GM12878 (cell line): ENCODE measurements at places on chromosomes 16 and 17. TPM values are rescaled to one million over a fixed set of nuclear protein-coding genes. Genes with fewer than 3 reads are reported as not detected.

- no peak overlapping the region for H3K27ac ChIP-seq
- H3K27me3 ChIP-seq = no peaks in the 10 kb centered on the region
- H3K4me1 ChIP-seq = no peaks in the 10 kb centered on the region
- no peaks in the 10 kb centered on the region for H3K36me3 ChIP-seq
- no peak for DNase-seq
Observed at GRCh38 chr17:73532421-73532901, 111.8 kb downstream of the SDK2 start.

Gene DRC3
- total RNA-seq = not detected in 2 replicates

DNA sequence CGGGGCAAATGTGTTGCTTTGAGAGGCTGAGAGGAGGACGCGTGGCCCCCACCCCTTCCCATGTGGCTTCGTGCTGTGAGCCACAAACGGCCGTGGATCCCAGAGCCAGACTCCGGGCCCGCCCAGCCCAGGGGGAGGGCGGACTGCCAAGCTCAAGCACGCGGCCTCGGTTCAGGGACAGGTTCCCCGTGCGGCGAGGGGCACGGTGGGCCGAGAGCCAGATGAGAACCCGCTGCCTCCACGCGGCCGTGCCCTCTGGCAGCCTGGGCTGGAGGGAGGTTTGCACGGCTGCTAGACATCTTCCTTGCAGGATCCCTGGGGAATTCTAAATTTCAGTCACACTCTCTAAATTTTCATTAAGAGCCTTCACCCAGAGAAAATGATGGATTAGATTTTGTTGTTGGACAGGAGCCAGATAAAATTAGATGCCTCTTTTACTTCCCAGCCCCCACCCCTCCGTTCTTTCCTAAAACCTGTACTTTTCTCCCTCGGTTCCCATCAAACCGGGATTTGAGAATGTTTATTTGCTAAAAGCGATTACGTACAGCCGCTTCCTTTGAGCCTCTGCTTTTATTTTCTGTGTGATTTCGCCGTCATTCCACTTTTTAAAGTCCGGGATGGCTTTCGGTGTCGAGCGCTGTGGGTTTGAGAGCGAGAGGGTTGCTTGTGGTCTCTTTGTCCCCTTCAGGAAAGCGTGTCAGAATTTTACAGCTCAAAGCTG lies 25.0 kb upstream of the GNG13 start:
- no peaks in the 10 kb centered on the region for H3K27me3 ChIP-seq
- no peak overlapping the region for H3K4me3 ChIP-seq
- H3K36me3 ChIP-seq = no peaks in the 10 kb centered on the region

DNA sequence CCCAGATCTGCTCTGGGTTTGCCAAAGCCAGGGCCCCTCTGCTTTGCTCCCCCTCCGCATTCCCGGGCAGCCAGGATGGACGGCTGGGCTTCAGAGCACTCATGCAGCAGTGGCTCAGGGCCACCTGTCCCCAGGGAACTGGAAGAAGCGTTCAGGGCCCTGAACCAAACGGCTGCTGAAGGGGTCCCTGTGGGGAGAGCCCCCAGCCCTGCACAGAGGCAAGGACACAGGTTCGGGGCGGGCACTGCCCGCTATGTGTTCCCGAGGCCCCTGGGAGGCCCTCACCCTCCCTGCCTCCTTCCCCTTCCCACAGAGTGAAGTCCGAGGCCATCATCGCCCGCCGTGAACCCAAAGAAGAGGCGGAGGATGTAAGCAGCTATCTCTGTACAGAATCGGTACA lies 10.4 kb downstream of the NME3 start:
- DNase-seq = no peak
- H3K36me3 ChIP-seq = no peaks in the 10 kb centered on the region; the same call in 1 of the 2 replicates
- H3K27ac ChIP-seq = no peak overlapping the region
- H3K27me3 ChIP-seq = no peaks in the 10 kb centered on the region
- no peaks in the 10 kb centered on the region for H3K4me1 ChIP-seq
- no peak overlapping the region for H3K4me3 ChIP-seq

DNA sequence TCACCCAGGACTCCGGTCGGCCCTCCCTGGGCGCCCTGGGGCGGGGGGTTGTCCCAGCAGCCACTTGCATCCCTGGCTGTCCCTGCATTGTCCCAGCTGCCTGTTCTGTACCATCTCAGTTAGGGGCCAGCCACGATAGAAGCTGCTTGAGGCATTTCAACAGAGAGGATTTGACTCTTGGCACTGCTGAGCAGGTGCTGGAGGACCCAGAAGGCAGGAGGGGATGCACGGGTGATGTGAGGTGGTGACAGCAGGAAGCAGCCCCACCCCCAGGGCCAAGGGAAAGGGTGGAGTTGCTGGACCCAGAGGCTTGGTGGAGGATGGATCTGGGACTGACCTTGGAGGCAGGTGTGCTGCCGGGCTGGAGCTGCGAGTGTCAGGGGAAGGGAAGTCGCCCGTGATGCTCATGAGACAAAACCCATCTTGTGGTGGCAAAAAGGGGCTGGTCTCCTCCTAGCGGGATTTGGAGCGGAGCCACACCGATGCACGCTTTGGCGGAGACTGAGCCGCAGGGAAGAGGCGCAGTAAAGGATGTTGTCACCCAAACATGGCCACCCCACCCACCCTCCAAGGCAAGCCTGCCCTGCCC lies 188.0 kb upstream of the GSE1 start:
- no peaks in the 10 kb centered on the region for H3K4me1 ChIP-seq
- no peaks in the 10 kb centered on the region for H3K36me3 ChIP-seq
- H3K27me3 ChIP-seq = peaks cover 3% of the 10 kb centered on the region

- peaks cover 11% of the 10 kb centered on the region for H3K4me1 ChIP-seq
- no peak overlapping the region for H3K4me3 ChIP-seq
- no peaks in the 10 kb centered on the region for H3K27me3 ChIP-seq
- DNase-seq = no peak
- no peak overlapping the region for H3K27ac ChIP-seq
Observed at GRCh38 chr17:21199311-21199710, 14.7 kb downstream of the TMEM11 start.

DNA sequence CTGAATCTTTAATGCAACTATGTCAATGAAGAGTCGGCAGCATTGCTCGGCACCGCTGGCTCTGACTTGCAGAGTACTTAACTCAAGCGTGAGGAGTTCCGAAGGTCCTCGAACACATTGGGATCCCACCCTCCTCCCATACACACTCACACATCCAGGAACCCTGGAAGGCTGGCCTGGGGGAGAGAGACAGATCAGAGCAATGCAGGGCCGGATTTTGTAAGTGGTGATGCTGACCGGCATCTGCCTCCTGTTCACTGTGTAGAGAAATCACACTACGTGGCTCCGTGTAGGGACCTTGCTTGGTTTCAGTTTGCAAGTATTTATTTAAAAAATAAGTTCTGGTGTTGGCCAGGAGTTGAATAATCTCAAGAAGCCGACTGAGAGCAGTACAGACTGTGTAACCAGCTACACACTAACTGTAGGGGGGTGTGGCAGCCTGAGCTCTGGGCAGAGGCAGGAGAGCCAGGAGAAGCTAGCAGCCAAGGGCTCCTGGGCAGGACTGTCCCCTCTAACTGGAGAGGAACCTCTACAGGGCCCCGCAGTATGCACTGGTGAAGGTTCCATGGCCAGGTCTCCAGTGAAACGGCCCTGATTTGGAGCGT lies 190.2 kb upstream of the TNRC6C start:
- DNase-seq = no peak
- H3K27ac ChIP-seq = no peak overlapping the region
- no peaks in the 10 kb centered on the region for H3K4me1 ChIP-seq
- no peaks in the 10 kb centered on the region for H3K27me3 ChIP-seq
- no peak overlapping the region for H3K4me3 ChIP-seq

DNA sequence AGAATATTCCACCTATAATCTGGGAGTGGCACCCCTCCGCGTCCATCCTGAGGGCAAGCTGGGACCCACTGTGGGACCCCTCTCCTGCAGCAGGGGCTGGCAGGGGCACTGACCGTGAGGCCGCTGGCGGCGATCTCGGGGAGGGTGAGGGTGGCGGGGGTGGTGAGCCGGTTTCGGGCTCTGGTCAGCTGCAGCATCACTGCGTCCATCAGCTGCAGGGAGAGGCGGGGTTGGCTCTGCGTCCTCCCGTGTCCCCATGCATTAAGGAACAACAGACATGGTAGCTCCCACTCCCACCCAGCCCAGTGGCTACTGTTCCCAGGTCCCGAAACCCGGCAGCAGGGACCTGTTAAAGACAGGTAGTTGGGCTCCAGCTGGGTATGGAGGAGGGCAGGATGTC lies 3.3 kb downstream of the SMIM22 start:
- no peak overlapping the region for H3K27ac ChIP-seq
- H3K27me3 ChIP-seq = no peaks in the 10 kb centered on the region
- DNase-seq = no peak
- H3K4me3 ChIP-seq = no peak overlapping the region
- peaks cover 20% of the 10 kb centered on the region for H3K4me1 ChIP-seq
- no peaks in the 10 kb centered on the region for H3K36me3 ChIP-seq

DNA sequence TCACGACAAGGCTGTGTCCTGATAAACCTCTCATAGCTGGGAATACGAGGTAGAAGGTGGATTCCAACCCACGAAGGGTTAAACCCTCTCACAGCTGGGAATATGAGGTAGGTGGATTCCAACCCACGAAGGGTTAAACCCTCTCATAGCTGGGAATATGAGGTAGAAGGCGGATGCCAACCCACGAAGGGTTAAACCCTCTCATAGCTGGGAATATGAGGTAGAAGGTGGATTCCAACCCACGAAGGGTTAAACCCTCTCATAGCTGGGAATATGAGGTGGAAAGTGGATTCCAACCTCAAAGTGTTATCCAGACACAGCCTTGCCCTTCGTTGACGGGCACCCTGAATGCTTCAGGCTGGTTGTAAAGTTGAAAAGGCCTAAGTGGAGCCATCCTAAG lies 31.0 kb downstream of the AXIN1 start:
- no peak for DNase-seq
- H3K4me1 ChIP-seq = peaks cover 22% of the 10 kb centered on the region
- peaks cover 13% of the 10 kb centered on the region for H3K36me3 ChIP-seq
- H3K27ac ChIP-seq = no peak overlapping the region
- H3K27me3 ChIP-seq = no peaks in the 10 kb centered on the region

Gene ZNF423
- total RNA-seq = 0.21 and 0.64 TPM in 2 replicates

Gene CBLN1
- not detected in 2 replicates for total RNA-seq

- no peak for DNase-seq
- H3K4me3 ChIP-seq = peak overlapping the region; percentile 60; the same call in 1 of the 2 replicates
- no peaks in the 10 kb centered on the region for H3K36me3 ChIP-seq
- no peak overlapping the region for H3K27ac ChIP-seq
Observed at GRCh38 chr16:1929105-1929504, 10.9 kb upstream of the HS3ST6 start.

- no peak overlapping the region for H3K27ac ChIP-seq
- H3K36me3 ChIP-seq = no peaks in the 10 kb centered on the region
- H3K27me3 ChIP-seq = no peaks in the 10 kb centered on the region; the same call in 1 of the 2 replicates
- no peak for DNase-seq
Observed at GRCh38 chr17:76667786-76668453, 24.4 kb upstream of the ST6GALNAC1 start.

GRCh38 chr17:17760872-17761550 lies 75.8 kb downstream of the SREBF1 start:
- no peak for DNase-seq
- no peak overlapping the region for H3K27ac ChIP-seq
- H3K36me3 ChIP-seq = no peaks in the 10 kb centered on the region
- H3K4me3 ChIP-seq = no peak overlapping the region
- no peaks in the 10 kb centered on the region for H3K27me3 ChIP-seq
- H3K4me1 ChIP-seq = peaks cover 24% of the 10 kb centered on the region

GRCh38 chr16:29852654-29853053 lies 10.4 kb downstream of the CDIPT start:
- no peaks in the 10 kb centered on the region for H3K36me3 ChIP-seq
- H3K27ac ChIP-seq = no peak overlapping the region
- H3K4me1 ChIP-seq = no peaks in the 10 kb centered on the region
- no peak for DNase-seq
- no peak overlapping the region for H3K4me3 ChIP-seq
- H3K27me3 ChIP-seq = no peaks in the 10 kb centered on the region

Gene SP2
- 16.8 and 17.9 TPM in 2 replicates for total RNA-seq

- no peak overlapping the region for H3K4me3 ChIP-seq
- H3K36me3 ChIP-seq = peaks cover 3% of the 10 kb centered on the region; the same call in 1 of the 2 replicates
- no peaks in the 10 kb centered on the region for H3K4me1 ChIP-seq
- H3K27ac ChIP-seq = no peak overlapping the region
Observed at GRCh38 chr17:72846399-72846798, 246.1 kb downstream of the SLC39A11 start.

- peaks cover 14% of the 10 kb centered on the region for H3K4me1 ChIP-seq
- no peaks in the 10 kb centered on the region for H3K27me3 ChIP-seq
- H3K27ac ChIP-seq = no peak overlapping the region
- peak overlapping the region; percentile 76 for H3K4me3 ChIP-seq
- DNase-seq = no peak
Observed at GRCh38 chr16:30997725-30998711, 12.4 kb downstream of the STX1B start.
